ENCODE measurements at places on chromosomes 7 and 10.
A peak's percentile ranks its signal among the peaks of the same experiment; 100 is the strongest.

DNA sequence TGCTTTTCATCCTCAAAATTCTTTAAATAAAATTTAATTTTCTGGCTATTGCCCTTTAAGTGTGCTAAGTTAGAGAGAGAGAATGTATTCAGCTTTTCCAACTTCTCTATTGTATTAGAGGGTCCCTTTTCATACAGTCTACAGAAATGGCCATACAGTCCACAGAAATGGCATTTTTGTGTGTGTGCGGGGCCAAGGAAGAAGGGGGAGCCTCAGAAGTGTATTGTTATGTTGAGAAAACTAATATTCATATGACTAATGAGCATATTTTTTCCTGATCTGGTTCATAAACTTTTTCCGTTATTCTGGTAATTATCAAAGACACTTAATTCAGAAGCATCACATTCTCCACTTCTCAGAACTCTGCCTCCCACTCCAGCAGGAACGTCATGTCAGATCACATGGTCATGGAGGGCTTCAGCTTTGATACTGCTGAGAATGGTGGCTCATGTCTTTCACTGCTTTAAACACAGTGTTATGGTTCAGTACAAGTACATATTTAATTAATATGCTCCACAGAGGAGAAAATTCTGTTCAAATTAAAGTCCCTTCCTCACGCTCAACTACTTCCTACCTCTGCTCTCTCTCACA, 37.1 kb downstream of the ELMO1 start:
- no peak for DNase-seq

- no peak for DNase-seq
Measured at GRCh38 chr7:24017519-24017918, 266.5 kb upstream of the NPY start.

GRCh38 chr7:50304129-50304910, at the start of gene IKZF1:
TSS of gene IKZF1 (plus strand) at chr7:50304716. CDS start at chr7:50319062, 14,346 bp downstream.
- peak; percentile 61 for DNase-seq

GRCh38 chr7:78172267-78172757, 373.7 kb downstream of the PHTF2 start:
- DNase-seq: no peak

DNA sequence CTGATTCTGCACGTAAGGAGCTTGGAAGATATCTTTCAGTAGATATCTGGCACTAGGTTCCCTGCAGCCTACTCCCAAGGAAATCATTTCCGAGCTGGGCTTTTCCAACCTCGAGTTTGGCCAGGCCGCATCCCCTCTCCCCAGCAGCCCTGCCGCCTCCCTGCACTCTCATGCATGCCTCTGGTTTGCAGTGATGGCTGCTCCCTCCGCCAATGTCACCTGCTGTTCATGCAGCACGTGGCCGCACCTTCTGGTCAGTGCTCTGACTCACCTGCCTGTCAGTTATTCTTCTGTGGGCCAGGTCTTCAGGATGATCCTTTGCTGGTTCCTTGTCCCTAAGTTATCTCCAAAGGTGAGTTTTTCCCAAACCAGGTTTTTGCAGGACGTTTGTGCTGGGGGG, 50.6 kb upstream of the RASGEF1A start:
- DNase-seq: no peak

DNA sequence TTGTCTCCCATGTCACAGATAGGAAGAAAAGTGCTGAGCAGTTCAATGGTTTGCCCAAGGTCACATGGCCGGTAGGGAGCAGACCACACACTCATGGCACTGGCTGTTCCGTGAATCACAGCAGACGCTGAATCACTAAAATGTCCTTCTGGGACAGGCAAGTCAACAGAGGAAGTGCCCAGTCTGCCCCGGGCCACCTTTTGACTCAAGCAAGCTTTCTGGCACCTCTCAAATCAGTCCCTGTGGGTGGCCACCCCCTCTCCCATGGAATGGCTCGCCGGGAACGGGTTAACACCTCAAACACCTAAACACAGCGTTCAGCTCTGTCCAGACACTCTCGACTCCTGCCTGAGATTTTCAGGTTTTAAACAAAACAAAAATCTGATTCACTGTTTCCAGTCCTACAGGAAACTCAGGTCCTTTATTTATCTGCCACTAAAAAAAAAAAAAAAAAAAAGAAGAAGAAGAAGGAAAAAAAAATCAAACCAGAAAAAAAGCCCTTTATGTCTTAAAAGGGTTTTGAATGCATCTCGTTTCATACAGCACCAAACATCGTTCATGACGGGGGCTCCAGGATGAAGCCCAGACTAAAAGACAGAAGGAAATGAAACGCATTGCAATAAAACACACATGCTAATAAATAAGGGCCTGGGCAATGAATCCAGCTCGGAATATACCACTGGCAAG, 15.5 kb downstream of the CARD11 start:
- DNase-seq: no peak

GRCh38 chr7:117312593-117313580, 10.0 kb downstream of the WNT2 start:
- no peak for DNase-seq

GRCh38 chr7:13874783-13875182, 114.7 kb downstream of the ETV1 start:
- DNase-seq: no peak

DNA sequence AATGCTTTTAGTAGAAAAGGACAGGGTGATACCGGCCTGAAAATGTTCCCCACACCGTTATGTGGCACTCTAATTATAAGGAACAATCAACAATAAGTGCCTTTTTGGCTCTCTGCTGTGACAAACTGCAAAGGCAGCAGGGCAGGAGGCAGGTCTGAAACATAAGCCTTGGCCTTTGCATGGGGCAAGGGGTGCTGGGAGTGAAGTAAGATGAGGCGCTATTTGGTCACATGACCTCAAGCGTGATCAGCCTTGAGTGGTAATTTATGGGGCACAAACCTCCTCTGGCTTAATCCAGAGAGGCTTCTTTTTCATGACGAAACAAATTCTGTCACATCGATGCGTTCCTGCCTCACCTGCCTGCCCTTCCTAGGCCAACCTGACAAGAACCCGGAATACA, 202.7 kb downstream of the TAX1BP1 start:
- no peak for DNase-seq

- DNase-seq: no peak
Measured at GRCh38 chr10:72472306-72472705, 117.6 kb upstream of the DNAJB12 start.

DNA sequence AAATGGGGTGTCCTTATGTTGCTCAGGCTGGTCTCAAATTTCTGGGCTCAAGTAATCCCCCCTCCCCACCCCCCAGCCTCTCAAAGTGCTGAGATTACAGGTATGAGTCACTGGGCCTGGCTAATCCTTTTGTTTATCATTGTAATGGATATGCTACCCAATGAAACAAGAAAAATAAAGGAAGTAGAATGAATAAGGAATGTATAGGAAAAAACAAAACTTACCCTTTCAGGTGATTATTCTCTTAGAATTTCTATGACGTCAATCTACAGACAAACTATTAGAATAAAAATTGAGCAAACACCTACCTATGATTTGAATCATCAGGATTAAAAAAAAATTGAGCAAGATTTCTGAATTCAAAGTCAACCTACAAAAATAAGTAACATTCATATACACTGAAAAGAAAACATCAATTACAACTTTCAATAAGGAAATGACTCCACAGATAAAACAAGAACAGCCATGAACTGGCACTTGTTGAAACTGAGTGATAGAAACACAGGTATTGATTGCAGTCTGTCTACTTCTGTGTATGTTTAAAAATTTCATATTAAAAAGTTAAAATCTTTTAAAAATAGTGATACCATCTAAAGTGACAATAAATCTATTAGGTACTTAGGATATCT, 12.2 kb downstream of the ADAM12 start:
- DNase-seq: no peak

DNA sequence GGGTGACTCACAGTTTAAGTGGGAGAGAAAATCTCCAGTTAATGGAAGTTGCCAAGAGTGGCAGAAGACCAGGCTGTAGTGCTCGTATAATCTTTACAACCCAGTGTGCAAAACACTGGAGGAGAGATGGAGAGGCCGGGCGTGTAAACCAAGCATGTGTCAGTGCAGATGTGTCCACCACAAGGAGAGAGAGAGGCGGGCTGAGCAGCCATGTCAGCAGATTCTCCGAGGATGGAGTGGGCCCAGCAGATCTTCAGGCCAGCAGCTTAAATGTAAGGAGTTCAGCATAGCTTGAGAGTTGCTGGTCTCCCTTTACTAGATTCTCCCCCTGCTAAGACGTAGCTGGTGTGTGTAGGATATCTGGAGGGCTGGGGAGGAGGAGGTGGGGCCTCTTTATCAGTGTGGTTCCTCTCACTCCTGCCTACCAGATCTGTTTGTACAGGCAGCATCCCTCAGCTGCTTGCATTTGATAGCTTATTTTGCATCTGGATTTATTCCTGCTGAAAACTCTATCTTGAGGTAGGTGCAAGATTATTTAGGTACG, 13.7 kb downstream of the BPGM start:
- DNase-seq: no peak

GRCh38 chr10:75291805-75292204, 56.0 kb upstream of the COMTD1 start:
- DNase-seq: no peak

- DNase-seq: no peak
Measured at GRCh38 chr7:106344861-106345260, 60.1 kb upstream of the NAMPT start.

DNA sequence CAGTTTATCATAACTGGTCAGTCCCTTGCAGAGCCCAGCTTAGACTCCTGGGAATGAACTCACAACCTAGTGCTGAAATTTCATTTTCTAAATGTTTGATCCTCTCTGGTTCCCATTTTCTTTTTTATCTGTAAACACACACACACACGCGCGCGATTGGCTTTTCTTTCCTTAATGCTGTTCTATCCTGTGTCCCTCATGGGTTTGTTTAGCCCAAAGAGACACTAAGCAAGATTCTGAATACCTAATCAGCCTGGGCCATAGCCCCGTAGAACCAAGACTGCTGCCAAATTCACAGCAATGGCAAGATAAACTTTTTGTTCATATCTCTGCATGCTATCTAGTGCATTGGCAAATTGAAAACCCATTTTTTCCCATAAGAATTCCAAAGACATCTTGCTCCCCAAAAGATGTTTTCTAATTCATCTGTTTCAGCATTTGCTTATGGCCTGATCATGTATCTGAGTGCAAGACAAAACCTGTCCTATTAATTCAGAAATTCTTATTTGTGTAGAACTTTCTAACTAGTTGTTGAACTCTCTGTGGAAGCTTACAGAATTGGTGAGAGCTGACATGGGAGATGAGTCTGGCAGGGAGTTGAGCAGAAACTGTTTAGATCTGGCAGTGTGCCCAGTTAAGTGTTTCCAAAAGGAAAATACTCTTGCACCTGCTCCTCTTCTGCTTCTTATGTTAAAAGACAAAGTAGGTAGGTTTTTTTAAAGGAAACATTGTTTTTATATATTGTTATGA, 1.8 kb upstream of the IFIT1 start:
- peak; percentile 20 for DNase-seq

DNA sequence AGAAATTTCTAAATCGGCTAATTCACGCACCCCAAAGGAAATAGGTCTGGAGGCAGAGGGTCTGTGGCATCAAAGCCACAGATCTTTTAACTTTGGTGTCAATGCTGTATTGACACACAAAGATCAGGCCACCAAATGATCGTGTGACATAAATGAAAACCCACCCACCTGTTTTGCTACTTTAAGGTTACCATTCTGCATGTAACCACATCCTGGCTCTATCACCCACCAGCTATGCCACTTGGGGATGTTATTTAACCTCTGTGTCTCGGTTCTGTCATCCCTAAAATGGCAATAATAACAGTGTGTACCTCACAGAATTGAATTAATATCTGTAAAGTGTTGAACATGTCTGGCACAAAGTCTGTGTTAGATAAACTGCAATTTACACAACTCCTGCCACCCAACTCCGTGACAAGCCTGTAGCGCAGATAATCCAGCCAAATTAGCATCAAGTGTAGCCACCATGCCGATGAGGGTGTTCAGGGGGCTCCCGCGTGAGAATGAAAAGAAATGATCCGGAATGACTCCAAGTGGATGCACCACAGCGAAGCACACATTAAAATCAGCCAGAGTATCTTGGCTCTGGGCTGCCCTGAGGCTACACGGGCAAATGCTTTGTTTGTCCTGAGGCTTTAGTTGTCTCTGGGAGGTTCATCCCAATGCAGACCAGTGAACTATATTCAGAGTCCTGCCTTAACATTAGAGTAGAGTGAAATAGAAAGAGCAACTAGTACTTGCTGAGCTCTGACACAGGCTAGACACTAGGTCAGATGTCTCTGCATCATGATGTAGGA, 158.4 kb upstream of the NEBL start:
- no peak for DNase-seq
